ENCODE measurements at places on chromosomes 4 and X.

DNA sequence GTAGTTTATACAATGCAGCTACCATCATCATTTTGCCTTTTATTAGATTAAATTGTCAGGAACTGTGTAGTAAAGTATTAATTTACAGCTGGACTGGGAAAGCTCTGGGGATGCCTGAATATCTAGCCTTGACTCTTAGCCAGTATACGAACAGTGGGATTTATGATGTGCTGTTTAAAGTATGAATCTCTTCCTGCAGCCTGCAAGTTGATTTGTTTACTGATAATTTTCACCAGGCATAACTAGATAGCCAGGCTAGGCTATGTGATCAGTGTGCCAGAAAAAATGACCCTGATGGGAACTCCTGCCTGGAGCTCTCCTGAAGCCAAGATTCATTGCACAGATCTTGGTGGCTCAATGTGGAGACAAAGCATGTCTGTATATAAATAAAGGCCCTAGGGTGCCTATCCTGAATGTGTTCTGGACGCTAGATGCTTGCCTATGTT lies 119.2 kb downstream of the SCLT1 start:
- DNase-seq, result no peak

DNA sequence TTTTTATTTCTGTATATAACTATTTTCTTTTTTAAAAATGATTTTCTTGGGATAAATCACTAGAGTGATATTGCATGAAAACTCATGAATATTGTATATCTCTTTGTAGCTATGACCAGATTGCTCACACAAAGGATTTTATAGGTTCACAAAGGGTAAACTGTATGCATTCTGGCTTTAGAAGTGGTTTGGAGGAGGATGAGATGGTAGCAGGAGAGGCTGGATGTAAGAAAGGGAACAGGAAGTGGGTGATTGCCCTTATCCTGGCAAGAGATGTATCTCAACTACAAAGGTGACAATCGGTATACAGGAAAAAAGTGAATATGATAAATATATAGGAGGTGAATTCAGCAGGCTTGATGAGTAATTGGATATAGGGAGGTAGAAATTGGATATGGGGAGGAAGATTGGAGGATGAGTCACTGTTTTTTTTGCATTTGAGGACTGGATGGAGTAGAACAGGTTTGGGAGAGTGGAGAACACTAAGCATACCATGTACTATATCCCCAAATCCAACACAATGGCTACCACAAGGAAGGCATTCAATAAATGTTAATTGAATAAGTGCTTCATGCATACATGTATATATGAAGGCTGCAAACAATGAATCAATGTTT lies 9.9 kb downstream of the FGG start:
- no peak for DNase-seq

- no peak for DNase-seq
Measured at GRCh38 chr4:40316333-40316781, 18.8 kb upstream of the CHRNA9 start.

GRCh38 chrX:149531599-149531998 lies 9.2 kb upstream of the EOLA1 start:
- no peak for DNase-seq

DNA sequence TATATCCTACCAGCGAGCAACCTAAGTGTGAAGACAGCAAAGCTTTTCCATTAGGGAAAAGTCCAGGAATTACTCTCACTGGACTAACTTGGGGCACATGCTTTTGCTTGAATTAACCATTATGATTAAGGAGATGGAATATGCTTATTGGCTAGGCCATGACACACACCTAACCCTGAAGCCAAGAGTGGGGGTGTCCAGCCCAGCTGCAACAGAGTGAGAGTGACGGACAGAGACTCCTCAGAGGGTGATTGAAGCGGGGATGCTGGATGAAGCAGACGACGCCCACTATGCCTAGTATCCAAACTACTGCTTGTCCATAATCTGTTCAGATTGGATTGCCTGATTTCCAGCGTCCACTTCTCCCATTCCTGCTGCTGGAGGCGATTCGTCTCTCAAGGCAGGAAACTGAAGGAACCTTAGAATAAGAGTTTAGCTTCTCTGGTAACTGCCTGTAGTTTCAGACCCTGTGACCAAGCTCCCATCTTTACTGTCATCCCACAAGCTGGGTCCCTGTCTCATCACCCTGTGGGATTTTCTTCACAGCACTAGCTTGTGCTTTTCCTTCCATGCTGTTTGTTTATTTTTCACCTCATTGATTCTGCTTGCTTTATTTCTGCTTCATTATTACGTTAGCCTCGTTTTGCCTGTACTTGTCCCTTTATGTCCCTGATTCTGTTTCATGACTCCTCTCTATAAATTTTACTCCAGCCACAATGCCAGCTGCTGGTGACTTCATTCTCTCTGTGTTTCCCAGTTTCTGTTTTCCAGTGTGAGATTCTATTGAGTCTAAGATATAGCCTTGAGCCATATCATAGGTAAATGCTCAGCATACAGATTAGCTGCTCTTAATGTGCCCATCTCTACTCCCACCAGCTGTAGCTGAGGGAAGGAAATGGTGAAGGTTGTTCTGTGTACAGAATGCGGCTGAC lies 19.0 kb downstream of the FAM47E start:
- DNase-seq, result no peak

- no peak for DNase-seq
Measured at GRCh38 chr4:86896596-86896995, 4.4 kb upstream of the C4orf36 start.

- no peak for DNase-seq
Measured at GRCh38 chr4:35793045-35793722, 451.1 kb downstream of the ARAP2 start.

DNA sequence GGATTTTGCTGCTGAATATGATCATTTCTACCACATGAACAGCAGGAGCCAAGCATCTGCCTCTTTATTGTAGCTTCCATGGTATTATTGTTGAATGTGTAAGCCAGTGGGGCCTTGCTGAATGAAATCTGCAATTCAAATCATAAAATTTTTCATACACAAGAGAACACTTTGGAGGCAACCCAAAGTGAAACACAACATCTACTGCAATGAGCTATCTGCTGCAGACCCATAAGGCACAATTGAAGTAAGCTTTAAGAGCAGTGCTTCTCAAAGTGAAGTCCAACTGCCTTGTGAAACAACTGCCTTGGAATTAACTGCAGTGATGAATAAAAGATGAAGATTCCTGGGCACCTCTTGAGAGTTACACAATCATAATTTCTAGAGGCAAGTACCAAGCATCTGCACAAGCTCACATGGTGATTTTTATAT lies 626.3 kb upstream of the INTU start:
- no peak for DNase-seq

DNA sequence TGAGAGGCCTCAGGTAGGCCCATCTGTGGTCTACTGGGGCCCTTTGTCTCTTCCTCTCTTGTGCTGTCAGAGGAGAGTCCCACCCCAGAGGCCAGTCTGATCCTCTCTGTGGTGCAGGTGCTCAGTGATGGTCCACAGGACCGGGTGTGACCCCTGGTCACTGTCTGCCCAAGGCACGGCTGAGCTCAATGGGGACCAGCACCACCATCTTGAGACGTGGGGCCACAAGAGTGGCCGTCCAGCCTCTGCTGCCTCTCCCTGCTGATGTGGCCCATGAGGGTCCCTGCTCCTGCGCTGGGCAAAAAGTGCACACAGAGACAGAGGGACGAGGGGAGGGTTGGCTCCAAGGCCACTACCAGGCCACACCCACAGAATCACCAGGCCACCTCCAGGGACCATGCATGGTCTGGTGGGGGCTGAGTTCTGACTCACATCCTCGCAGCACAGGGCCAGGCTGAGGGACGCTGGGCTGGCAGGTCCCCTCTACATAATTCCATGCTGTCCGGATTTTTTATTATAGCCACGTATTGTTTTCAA lies 88.3 kb downstream of the FAM53A start:
- no peak for DNase-seq

DNA sequence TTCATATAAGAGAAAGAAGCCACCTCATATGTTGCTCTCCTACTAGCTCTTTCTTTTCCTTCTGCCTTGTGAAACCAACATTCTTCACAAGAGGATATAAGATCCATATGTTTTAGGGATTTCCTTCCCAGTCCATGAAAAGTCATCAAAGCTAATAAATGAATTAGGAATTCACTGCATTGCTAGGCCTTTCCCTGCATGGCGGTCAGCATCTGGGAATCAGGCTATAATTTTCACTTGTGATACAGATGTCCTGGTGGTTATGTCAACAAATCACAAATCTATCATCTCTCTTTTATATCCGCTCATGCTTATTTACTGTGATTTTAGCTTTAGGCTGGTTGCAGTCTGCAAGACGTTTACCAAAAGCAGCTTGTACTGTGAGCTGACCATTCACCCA lies 510.0 kb downstream of the NLGN4X start:
- DNase-seq, result no peak

- no peak for DNase-seq
Measured at GRCh38 chr4:152062936-152063620, 302.3 kb upstream of the GATB start.

DNA sequence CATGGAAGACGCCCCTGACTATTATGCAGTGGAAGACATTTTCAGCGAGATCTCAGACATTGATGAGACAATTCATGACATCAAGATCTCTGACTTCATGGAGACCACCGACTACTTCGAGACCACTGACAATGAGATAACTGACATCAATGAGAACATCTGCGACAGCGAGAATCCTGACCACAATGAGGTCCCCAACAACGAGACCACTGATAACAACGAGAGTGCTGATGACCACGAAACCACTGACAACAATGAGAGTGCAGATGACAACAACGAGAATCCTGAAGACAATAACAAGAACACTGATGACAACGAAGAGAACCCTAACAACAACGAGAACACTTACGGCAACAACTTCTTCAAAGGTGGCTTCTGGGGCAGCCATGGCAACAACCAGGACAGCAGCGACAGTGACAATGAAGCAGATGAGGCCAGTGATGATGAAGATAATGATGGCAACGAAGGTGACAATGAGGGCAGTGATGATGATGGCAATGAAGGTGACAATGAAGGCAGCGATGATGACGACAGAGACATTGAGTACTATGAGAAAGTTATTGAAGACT lies 3.6 kb downstream of the TSPYL2 start:
- no peak for DNase-seq

DNA sequence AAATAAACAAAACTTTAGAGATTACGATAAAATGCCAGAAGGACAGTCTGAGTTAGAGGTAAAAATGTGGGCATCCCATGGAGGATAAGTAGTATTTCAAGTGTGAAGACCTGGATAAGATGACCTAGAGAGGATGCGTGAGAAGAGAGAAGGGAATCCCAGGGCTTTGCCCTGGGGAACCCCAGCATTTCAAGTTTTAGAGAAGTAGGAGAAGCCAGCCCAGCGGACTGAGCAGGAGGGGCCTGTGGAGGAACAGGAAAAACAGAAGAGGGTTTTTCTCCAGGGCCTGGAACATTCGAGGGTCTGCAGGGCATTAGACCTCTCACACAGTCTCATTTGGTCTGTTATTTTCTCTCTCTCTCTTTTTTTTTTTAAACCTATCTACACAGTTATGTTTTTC lies 2.9 kb upstream of the CFP start:
- no peak for DNase-seq

DNA sequence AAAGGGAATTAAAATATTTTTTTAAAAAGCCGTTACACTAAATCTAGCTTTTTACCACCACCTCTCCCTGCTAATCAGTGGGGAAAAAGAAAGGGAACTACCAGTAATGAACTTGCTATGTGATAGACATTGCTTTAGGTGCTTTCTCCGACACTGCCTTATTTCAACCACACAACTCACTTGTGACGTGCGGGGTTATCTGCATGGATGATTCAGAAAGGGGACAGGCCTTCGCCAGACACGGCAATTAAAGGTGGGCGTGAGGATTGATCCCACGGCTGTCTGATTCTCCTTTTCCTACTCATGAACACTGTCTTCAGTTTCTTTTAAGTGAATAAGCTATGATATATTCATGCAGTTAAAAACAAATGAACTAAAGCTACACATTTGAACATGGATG lies 882 bp upstream of the CXCR3 start:
- DNase-seq, result no peak

DNA sequence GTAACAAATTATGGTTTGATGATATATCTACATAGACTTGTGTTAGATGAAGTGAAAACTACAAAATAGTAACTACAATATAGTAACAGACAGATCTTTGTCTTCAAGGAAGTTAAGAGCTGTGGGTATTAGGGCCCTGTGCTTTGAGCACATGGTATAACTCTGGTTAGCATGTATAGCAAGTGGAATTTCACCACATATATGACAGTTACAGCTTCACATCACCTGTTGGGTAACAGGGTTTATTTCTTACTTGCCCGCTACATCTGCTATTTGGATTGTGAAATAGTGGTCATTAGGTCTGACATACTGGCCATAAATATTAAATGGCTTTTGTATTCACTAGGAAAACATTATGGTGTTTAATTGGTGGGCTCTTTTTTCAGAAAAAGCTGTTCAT lies 20.2 kb downstream of the OFD1 start:
- no peak for DNase-seq

DNA sequence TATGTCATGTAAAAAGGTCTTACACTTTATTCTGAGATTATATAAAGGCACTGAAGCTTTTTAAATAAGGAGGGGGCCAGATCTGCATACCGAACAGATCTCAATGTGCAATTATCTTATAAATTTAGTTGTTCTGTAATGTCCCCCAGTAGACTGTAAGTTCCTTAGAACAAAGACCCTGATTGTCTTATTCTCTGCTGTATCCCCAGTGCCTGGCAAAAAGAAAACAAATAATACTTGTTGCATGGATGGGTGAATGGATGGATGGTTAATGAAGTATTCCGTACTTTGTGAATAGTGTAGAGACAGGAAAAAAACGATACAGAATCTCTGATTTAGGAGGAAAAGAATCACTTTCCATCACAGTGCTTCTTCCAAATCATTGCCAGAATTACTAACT lies 141.5 kb downstream of the CHM start:
- DNase-seq, result no peak

GRCh38 chr4:140754918-140755773 lies 1.0 kb downstream of the TBC1D9 start:
- DNase-seq, result no peak

GRCh38 chrX:40266490-40267333 lies 169.0 kb upstream of the BCOR start:
- DNase-seq, result no peak

- DNase-seq, result no peak
Measured at GRCh38 chr4:142419712-142420111, 426.4 kb downstream of the INPP4B start.

GRCh38 chrX:50668860-50669259 lies 145.1 kb downstream of the SHROOM4 start:
- no peak for DNase-seq

Measured in activated CD8-positive, alpha-beta memory T cell treated with anti-CD3 and anti-CD28 coated beads for 1 hour (primary cell).